CD4-positive, alpha-beta T cell treated with Interleukin-2 at 100 ng/mL for 4 hours (primary cell): ENCODE measurements at places on chromosomes 2 and 18.
A peak's percentile ranks its signal among the peaks of the same experiment; 100 is the strongest.

DNA sequence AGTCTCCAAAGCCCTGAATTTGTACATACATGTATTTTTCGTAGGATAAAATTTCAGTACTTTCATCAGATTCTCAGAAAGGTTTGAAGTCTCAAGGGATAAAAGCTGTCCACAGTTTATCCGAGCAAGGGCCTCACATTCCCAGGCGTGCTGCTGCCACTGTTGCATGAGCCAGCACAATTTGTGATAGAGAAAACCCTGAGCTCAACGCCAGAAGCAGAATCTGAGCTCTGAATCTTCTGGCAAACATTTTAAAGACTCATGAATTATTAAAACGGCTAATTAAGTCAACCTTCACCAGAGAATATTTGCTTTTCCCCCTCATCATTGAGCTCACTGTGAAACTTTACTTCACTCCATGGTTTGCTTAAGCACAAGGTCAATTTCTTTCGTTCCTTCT is 38.5 kb upstream of the STPG4 start:
- DNase-seq: no peak

DNA sequence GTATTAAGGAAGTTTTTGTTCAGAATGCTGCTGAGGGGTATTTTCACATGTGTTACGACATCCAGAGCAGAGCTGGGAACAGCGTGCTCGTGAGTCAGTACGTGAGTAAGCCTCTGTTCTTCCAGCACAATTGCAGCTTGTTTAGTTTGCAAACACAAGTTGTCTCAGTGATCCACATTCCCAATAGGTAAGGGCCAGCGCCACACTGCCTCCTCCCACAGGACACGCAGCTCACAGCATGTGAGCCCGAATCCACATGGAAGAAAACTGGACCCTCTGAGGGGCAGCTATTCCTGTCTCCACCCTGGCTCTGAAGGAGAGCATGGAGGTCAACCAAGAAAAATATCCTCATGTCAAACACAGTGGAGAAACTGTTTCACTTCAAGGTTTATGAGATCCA is 173.9 kb upstream of the PID1 start:
- no peak for DNase-seq

DNA sequence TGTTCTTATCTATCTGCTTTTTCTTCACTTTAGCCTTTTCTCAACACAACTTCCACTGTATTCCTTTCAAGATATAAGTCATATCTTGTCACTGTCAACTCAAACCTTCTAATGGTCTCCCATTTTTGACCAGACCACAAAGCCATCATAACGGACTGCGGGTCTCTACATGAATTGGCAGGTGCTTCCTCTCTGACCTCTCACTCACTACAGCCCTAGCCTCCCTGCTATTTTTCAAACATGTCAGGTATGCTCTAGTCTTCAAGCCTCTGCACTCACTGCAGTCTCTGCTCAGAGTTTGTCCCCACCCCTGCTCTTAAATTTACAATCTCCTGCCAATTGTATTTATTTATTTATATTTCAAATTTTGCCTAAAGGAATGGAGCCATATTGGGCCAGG is 858.1 kb downstream of the TRIB2 start:
- DNase-seq: no peak

- DNase-seq: no peak
These were observed 439.6 kb upstream of the MMADHC start for GRCh38 chr2:150027164-150027563.

GRCh38 chr2:212114489-212114888 is 424.1 kb downstream of the ERBB4 start:
- no peak for DNase-seq

DNA sequence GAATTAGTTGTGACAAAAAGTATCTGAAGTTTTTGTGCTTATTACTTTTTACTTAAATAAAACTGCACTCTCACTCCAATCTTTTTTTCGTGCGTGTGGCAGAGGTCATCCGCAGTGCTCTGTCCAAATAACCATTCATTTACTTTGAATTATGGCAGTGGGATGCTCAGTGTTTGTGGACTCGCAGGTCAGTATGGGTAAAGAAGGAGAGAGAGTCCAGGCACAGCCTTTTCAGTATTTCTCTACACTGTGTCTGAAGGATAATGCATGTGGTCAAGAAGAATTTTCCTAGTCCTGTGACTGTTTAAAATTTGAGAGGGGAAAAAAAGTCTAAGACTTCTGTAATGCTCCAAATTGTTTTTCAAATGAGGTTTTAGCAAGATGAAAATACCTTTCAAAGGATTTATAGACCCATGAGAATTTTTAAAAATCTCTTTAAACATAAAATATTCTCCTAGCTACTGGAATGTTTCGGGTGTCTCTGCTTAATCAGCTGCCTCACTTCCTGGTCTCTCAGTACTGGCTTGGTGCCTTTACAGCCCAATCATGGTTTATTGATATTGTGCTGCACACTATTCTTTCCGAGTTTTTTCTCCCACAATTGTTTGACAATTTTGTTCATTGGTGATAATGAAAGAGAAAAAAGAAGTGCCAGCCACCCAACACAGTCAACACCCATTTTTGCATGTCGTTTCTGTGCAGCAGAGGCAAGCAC is 453.2 kb downstream of the PTPRM start:
- DNase-seq: no peak

GRCh38 chr2:216464104-216464720 is 34.4 kb upstream of the RPL37A start:
- DNase-seq: no peak

- no peak for DNase-seq
These were observed 155.5 kb downstream of the ZFP36L2 start for GRCh38 chr2:43070676-43071502.

- DNase-seq: no peak
These were observed 217.9 kb downstream of the VAPA start for GRCh38 chr18:10131460-10132395.

DNA sequence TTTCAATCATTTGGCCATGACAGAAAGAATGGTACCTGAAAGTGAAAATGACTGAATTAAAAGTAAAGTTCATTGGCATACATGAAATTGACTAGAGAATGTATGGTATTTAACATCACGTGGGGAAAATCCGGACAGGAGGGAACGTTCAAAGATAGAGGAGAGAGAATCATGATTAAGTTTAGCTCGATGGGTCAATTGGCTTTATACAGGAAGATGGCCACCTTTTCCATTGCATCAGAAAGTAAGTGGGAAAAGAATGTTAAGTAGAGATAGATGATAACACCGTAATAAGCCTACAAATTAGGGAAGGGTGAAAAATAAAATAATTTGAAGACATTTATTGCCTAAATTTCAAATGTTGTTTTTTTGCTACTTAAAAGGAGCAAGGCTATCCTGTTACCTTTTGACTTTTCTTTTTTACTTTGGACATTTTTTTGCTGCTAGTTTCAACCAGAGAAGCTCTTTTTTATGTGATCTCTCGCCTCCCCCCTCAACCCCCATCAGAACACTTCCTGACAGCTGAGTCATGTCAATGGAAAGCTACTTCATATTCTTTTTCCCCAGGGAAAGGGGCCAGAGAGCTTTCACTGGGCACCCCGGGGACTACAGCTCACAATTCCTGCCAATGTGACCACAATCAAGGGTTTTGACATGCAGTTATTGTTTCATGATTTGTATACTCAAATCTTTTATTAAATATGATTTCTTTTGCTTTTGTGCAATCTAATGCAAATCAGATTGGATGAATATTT is 767 bp upstream of the CCDC102B start:
- no peak for DNase-seq

GRCh38 chr2:231786177-231786916 is at the start of gene COPS7B:
Gene COPS7B (plus strand): TSS chr2:231786445. CDS start chr2:231788571, 2,126 bp downstream.
- DNase-seq: peak; percentile 79

- DNase-seq: no peak
These were observed 833.8 kb upstream of the PIK3C3 start for GRCh38 chr18:41121116-41121826.

DNA sequence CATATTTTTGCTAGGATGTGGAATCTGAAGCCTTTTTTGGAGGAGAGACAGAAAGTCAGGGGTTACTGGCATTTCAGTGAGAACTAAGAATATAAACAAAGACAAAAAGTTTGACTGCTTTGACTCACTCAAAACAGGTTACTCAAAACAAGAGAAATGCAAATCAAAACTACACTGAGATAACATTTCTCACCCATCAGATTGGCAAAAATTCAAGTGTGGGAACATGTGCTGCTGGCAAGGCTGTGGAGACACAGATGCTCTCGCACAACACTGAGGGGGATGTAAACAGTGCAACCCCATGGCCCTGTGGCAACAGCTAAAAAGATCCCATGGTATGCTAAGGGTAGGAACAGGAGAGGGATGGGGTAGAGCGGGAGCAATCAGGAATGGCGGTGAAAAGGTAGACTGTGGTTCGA is 86.6 kb downstream of the DTNB start:
- no peak for DNase-seq

DNA sequence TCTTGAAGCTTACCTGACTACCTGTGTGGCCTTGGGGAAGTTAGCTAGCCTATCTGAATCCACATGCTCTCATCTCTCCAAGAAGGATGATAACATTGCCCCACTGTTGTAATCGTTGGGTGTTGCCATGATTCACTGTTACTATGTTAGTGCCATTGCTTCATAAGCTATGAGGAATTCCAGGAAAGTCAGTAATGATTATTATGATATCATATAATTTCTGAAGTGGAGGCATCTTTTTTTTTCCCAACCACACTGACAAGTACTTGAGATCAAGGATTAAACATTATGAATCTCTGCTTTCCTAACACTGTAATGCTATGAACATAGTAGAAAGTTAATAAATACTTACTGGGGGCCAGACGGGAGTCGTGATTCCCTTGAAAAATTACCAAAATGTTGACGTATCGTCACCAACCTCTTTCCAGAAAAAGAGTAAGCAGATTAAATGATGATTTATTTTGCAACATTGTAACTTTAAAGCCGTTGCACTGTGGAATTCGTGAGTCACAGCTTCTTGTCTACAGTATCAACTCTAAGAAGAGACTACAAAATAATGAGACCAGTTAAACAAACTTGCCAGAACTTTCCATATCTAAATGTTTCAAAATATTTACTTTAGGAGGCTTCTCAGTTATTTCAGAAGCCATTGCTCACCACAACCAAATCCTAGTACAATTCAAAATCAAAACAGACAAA is 459.9 kb downstream of the PIK3C3 start:
- DNase-seq: no peak

GRCh38 chr18:49241852-49242251 is 218.6 kb downstream of the DYM start:
- DNase-seq: no peak

DNA sequence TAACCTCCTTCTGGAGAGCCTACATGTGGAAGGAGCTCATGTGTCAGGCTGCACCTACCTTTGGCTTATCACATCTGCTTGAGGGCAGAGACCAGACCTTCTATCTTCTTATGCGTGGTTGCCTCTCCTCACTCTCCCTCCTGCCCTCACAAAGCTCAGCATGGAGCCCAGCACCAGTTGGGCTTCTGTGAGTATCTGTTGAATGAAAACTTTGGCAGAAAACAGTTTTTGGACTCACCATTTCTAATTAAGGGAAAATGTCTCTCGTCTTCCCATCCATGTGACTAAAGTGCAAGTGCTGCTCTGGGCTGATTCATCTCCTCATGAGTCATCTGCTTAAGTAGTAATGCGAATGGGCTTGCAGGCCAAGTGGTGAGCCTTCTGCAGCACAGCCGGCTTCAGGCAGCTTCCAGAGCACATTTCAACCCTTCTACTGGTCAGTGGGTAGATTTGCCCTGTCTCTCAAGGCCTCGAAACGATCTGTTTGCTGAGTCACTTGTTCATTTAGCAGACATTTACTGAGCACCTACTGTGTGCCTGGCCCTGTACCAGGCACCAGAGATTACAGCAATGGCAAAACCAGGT is 102.6 kb downstream of the VSNL1 start:
- DNase-seq: no peak

DNA sequence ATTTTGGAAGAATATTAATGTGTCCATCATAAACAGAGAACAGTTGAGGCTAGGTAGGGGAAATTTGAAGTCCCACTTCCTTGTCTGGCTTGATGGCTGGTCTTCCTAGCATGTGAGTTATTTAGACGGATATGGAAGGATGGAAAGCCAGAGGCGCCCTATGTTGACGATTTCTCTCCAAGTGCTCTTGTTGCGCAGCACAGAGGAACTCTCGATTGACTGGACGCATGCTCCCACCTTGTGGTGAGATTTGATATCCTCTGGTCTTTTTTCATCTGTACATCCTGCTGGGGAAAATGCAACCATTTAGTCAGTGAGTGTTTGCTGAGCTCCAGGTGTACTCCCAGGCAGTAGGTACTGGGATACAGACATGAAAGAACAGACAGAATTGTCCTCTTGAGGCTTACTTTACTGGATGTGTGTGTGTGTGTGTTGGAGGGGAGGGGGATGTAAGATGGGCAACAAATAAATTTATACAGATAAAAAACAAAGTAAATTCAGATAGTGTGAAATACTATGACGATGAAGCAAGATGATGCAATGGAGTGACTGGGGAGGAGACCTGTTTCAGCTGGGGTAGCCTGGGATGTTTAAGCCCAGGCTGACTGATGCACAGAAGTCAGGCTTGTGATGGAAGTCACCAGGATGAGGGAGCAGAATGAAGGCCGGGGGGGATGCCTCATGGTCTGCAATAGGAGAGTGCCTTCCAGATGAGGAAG is 137.2 kb downstream of the TRIM43 start:
- peak; percentile 22 for DNase-seq

GRCh38 chr2:23015651-23016200 is 369.3 kb upstream of the KLHL29 start:
- DNase-seq: no peak

- no peak for DNase-seq
These were observed 66.5 kb downstream of the GLI2 start for GRCh38 chr2:120802158-120802557.

GRCh38 chr18:54392543-54393023 is 34.9 kb downstream of the C18orf54 start:
- DNase-seq: peak; percentile 72

DNA sequence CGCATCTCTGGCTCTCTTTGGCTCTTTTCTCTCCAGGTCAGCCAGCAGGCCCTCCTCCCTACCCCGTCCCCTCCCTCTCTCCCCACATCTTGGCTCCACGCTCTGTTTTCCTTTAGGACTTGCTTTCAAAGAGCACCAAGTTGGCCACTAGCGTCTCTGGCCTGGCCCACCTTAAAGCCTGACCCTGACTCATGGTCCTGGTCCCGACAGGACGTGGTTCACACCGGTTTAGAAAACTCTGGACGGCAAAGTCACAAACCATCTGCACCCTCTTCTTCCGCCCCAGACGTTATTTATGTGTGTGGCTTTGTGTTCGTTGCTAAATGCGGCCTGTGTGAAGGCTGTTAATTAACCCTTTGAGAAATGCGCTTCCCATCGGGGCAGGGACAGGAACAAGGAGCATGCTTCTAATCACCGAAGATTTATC is 169.0 kb upstream of the HAAO start:
- no peak for DNase-seq

DNA sequence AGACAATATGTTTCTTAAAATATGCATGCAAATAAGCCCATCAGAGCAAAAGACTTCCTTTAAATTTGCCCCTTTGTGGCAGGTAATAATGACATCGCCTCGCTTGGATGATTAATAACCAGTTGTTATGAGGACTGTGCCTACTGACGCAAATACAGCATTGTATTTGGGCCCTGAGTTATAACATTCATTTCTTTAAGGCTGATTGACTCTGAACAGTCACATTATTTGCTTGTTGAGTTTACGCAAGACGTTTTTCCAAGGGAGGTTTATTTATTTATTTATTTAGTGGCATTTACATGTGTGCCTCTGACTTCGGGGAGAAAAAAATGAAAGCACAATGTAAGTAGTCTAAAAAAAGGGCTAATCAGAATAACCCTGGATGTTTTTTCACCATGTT is 88.3 kb downstream of the SLC8A1 start:
- DNase-seq: no peak

GRCh38 chr2:199979832-199980628 is 24.6 kb downstream of the MAIP1 start:
- DNase-seq: peak; percentile 79
